ENCODE measurements at places on chromosomes 7 and 10. TPM values are rescaled to one million over a fixed set of nuclear protein-coding genes. Genes with fewer than 3 reads are reported as not detected.

Gene WDR37
- total RNA-seq: 23.2 TPM

Gene GRID1
- total RNA-seq: 0.52 TPM

Gene CRYGN
- total RNA-seq: 0.24 TPM

Gene SLC13A1
- not detected for total RNA-seq

Gene GATA3
- 1.9 TPM for total RNA-seq

Gene INHBA
- 1.5 TPM for total RNA-seq

Gene SPDYE3
- not detected for total RNA-seq

Gene SMO
- 5.4 TPM for total RNA-seq

Gene SVOPL
- not detected for total RNA-seq

Gene PLEKHS1
- total RNA-seq: not detected

Gene CCL26
- 3.2 TPM for total RNA-seq

Gene FOXP2
- total RNA-seq: 2.4 TPM

Gene KCNIP2
- 369 TPM for total RNA-seq

Gene MEPCE
- total RNA-seq: 20.9 TPM

Gene STOX1
- total RNA-seq: 1.9 TPM

Gene CALD1
- total RNA-seq: 194 TPM

Gene RADIL
- total RNA-seq: 6.8 TPM

Gene AIFM2
- total RNA-seq: 19.3 TPM

Gene LRIT1
- total RNA-seq: not detected

Gene RGR
- 0.82 TPM for total RNA-seq

Gene SPACDR
- total RNA-seq: 0.38 TPM

Gene DNAJB6
- total RNA-seq: 158 TPM

Gene NUDT13
- total RNA-seq: 1.6 TPM
